ENCODE measurements at places on chromosomes 1 and 21. TPM values are rescaled to one million over a fixed set of nuclear protein-coding genes. Genes with fewer than 3 reads are reported as not detected.

The NECTIN4 gene
- total RNA-seq, result not detected

The MMEL1 gene
- 0.86 TPM for total RNA-seq

The AGL gene
- 10.7 TPM for total RNA-seq

The NBPF14 gene
- 18.7 TPM for total RNA-seq

The IL24 gene
- 6.8 TPM for total RNA-seq

The SYTL1 gene
- 26.3 TPM for total RNA-seq

The GJA4 gene
- total RNA-seq, result not detected

DNA sequence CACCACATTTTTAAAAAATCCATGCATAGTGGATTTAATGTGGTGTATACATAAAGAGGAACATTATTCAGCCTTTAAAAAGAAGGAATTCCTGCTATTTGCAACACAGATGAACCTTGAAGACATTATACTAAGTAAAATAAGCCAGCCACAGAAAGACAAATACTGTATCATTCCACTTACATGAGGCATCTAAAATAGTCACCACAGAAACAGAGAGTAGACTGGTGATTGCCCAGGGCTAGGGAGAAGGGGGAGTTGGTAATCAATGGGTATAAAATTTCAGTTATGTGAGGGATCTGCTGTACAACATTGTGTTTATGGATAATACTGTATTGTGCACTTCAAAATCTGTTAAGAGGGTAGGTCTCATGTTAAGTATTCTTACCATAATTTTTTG is 10.0 kb downstream of the FAM163A start:
- no peak for DNase-seq

DNA sequence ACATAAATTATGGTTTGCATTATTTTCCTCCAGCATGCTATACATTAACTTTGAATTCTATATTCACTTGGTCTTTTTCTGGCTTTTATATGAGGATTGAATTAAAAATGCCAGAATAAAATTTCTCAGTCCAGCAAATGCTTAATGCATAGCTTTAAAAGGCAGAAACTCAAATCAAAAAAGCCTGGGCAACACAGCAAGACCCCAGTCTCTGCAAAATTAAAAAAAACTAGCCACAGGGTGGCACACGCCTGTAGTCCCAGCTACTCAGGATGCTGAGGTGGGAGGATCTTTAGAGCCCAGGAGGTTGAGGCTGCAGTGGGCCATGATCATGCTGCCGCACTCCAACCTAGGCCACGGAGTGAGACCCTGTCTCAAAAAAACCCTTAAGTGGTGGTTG is 19.8 kb downstream of the ATP1B1 start:
- DNase-seq, result no peak

DNA sequence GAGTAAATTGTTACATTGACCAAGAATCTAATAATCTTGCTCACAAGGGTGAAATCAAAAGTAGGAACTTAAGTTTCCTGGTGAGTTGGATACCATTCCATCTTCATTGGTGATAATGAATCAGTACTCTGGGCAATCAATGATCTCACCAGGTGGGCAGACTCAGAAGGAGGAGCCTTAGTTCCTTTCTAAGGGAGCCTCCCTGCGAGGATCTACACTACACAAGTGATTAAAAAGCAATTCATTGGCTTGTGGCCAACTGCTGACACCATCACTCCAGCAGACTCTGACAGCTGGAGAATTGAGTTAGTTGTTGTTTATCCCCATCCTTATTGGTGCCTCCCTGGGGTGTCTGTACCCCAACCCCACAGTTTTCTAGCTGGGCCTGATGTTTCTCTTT is 84.1 kb upstream of the VANGL1 start:
- no peak for DNase-seq

DNA sequence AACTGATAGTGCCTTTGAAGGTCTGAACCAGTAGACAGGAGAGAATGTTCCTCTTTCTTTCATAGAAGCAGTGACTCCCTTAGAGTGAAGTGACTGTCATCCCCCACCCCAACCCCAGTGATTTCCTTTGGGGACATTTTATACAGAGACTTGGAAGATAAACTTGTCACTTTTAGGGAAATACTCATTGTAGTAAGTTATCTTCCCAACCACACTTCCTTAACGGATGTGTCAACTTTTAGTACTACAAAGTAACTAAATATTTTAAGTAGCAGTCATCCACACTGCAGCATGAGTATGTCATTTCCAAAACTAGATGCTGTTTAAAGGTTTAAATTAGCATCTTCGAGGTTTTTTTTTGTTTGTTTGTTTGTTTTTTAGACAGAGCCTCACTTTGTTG is 13.7 kb downstream of the LRRC8B start:
- no peak for DNase-seq

DNA sequence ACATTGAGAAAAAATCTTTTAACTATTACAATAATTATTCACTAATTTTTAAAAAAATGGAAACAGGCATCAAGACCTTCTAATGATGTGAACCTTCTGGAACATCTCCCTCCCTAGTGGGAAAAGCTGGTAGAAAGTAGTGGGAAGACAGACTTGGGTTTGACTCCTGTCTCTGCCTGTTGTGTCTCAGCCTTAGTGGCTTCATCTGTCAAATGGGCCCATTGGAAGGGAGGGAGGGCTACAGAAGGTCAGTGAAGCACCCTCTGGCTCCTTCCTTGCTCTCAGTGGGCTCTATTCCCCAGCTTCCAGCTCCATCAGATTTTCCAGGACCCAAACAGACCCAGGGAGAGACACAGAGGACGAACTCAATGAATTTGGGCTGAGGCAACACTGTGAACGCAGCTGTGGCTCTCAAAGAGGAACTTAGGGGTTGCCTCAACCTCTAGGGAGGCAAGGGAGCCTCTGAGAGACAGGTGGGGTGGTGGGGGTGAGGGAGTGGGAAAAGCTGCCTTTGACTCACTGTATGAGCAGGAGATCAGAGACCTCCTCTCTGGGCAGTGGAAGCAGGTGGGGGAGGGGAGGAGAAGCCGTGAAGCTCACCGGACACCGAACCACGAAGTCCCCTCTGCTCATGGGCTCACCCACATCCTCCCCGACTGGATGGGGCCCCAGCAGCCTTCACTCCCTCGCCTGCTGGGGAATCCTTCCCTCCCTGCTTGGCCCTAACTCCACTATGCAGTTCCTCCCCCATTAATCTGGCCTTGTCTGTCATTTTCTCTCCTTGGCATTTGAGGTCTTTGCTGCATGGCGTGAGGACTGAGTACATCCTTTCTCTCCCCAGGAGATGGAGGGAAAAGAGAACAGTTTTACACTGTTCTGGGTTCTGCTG is 4.5 kb downstream of the CNR2 start:
- DNase-seq, result peak; percentile 12

GRCh38 chr1:207873055-207873890 is 37.7 kb downstream of the CD34 start:
- DNase-seq, result peak; percentile 42

DNA sequence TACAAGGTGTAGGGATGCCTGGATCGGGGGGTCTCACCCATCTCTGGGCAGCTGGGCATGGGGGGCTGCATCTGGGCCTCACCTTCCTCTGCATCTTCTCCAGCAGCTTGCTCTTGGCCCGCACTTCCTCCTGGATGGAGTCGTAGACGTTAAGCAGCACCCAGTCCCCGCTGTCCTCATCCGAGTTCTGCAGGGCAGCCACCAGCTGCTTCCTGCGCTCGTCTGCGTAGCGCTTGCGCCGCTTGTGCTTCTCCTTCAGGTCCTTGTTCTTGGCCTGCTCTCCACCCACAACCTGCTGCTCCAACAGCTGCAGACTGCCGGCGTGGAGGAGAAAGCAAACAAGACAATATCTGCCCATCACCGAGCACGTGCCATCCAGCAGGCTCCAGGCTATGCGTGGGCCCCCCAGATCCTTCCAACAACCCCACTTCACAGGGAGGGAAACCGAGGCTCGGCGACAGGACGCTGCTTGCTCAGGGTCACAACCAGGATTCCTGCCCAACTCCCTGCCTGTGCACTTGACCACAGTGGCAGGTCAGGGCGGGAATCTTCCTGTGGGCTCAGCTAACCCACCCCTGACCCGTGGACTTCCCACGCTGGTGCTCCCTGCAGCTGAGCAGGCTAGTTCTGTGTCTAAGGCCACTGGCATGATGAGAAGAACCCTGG is 21.5 kb upstream of the DDOST start:
- DNase-seq, result no peak

DNA sequence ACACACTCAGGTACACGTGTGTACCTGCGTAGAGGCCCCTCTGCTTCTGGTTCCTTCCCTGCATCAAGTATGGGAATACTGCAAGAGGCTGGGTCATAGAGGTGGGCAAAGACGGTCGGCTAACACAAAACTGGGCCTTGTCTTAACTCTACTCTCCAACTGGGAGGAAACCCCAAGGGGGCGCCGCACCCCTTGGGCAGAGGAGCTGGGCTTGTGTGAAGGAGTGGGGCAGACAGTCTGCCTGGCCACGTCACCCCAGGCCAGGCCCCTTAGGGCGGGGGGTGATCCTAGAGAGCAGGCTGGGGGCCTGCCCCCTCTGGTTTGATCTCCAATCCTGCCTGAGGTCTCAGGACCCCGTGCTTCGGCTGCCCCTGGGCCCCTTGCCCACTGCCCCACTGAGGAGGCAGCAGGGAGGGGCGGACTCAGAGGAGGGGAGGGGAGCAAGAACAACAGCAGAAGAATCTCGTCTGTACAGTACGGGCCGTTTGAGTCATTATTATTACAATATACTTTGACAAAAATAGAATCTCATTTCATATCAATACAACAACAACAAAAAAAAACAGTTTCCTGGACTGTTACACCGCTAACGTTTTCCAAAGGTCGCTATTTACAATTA is 34.7 kb downstream of the MEF2D start:
- DNase-seq, result no peak

- DNase-seq, result no peak
Measured at GRCh38 chr21:43965911-43966585, 46.1 kb upstream of the TRAPPC10 start.

DNA sequence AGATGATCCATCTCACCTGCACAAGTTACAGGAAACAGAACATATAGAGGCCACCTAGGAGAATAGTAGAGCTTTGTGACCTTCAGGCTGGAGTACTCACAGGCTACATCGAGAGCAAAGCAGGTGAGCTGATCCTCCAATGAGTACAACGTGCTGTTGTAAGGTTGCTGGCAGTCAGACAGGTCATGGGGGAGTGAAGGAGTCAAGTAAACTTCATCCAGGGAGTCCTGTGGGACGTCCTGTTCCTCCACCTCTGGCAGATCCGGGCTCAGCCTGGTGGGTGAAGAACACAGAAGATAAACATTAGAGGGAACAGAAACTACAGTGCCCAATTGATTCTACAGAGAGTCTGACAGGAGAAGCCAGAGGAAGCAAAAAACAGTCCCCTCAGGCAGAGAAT is 62.5 kb downstream of the PRKAB2 start:
- no peak for DNase-seq

DNA sequence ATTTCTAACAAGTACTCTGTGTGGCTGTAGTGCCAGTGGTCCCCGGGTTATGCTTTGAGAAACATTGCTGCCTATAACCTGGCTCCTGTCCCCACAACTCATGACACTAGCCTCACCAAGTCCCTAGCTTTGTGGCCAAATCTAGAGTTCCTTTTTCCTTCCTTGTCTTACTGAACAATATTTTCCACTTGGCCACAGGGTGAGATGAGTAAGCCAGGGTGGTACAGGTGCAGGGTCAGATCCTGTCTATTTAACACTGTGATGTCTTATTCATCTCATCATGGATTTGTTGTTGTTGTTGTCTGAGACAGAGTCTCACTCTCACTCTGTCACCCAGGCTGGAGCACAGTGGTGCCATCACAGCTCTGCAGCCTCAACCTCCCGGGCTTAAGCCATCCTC is 18.6 kb downstream of the ARMH1 start:
- DNase-seq, result no peak

DNA sequence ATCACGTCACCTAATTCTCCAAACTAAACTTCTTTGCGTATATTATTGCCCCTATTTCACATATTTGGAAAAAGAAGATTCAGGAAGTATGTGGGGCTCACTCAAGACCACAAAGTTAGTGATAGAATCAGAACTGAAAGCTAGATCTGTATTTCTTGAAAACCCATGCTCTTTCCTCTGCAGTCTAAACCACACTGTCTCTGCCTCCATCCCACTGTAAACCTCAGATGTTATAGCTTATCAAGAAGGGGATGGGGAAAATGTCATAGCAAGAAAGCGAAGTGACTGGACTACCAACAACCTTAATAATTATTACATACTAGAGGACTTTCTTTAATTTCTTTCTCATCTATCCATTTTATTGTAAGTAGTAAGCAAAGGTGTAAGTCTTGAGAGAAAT is 257.7 kb upstream of the SGIP1 start:
- DNase-seq, result peak; percentile 29

DNA sequence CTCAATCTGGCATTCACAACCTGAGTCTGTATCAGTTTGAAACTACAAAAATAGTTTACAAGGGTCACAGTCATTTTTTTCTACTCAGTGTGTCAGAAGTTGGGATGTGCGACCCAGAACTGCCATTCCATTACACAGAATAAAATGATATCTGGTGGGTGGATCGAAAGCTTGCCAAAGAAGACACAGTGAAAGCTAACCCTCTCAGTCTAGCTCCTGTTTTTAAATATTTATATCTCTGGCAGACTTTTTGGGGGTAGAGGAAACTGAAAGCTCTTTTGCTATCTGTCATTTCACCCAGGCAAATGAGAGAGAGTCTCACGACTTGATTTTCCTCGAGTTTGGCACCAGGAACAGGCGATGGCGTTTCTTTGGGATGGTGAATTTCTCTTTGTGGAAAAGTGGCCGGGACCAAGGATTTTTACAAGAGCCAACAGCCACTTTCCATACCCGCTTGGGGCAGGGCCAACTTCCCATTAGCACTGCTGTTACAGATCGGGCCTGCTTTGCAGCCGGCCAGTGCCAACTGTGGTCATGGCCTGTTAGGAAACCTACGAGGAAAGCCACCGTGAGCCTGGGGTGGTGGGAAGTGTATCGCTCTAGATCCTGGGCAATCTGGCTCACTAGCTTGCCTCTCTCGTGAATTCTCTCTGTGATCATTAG is 185.5 kb upstream of the NFIA start:
- DNase-seq, result no peak

DNA sequence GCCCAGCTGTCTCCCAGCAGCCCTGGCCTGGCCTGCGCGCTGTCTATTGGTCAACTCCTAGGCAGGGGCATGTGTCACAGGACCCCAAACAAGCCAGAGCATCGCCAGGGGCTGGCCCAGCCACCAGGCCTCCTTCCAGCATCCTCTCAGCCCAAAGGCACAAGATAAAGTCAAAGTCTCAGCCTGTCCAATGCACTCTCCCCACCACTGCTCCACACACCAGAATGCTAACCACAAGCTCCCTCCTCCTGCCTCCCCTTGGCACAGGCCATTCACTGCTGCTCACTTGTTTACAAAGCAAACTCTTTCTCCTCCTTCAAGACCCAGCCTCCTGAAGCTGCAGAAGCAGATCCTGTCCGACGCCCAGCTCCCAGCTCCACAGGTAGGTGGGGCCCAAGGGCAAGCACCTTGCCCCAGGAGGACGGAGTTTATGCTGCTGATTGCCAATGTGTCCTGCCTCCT is 133.4 kb downstream of the DMRTB1 start:
- no peak for DNase-seq

- no peak for DNase-seq
Measured at GRCh38 chr1:82695443-82695842, 894.7 kb downstream of the ADGRL2 start.

- no peak for DNase-seq
Measured at GRCh38 chr1:228807904-228808605, 72.8 kb downstream of the RHOU start.
